ENCODE measurements at places on chromosomes 4 and X.

DNA sequence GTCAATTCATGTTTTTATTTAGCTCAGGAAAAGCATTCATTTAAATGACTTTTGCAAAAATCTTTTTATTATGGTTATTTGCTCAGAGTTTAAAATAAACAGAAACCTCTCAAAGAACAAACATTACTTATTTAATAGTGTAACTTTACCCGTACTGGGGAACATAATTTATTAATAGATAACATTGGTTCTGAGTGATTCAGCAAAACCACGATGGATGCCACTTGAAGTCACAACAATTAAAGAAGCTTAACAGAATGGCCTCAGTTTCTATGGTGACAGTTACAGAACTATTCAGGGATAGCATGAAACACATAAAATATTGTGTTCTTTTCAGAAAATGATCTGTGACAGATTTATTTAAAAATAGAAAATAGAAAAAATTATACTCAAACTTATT, 368.7 kb downstream of the CCSER1 start:
- no peak for DNase-seq

DNA sequence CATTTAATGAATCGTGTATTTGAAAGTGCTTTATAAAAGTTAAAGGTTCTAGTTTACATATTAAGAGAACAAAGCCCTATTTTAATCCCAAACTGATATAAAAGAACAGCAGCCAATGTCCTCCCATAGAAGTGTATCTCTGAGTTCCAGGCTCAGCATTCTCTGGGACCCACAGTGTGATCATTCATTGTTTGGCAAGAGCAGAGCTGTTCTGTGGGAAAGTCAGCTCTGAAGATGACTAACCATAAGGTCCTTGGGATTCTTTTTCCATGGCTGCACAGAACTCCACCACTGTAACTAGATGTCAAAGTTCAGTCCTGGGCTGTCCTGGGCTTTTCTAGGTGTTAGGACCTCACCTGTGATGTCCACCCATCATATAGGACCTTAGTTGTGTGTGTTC, 157.0 kb upstream of the TLL1 start:
- no peak for DNase-seq

GRCh38 chrX:103343105-103343504, 13.1 kb downstream of the TCEAL7 start:
- DNase-seq = peak; percentile 32

- DNase-seq = no peak
These were observed 25.3 kb downstream of the FAM47E start for GRCh38 chr4:76276813-76277212.

DNA sequence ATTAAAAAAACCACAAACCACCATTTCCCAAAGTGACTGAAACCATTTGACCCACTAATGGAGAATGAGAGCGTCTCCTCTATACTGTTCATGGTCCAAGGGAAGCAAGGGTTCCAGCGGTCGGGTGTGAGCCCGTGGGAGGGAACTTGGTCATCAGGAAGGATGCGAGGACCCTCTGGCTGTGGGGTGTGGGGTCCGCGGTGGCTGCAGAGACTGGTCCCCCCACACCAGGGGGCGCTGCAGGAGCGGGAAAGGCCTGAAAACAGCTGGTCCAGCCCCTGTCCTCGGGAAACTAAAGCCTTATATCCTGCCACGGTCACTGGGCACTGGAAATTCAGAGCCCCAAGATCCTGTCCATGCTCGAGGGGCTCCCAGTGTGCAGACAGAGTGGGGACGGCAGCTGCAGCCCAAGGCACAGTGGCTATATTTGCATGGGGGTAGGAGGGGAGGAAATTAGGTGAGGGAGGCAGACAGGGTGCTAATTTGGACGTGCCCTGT, 4.3 kb downstream of the BLOC1S4 start:
- DNase-seq = peak; percentile 69

DNA sequence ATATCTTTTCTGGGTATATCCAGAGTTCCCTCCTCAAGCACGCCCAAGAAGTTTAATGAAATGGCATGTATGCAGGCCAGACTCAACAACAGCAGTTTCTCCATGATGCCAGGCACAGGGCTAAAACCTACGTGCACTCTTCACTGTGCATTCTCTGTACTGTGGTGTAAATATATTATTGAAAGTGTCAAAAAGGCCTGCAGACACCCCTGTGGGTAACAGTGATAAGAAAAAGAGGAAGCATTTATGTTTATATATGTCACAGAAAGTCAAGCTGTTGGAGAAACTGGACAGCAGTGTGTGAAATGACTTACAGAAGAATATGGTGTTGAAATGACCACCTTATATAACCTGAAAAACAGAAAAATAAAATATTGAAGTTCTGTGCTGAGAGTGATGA, 29.6 kb upstream of the DCAF8L1 start:
- no peak for DNase-seq

GRCh38 chrX:108270739-108271396, 167.4 kb downstream of the COL4A6 start:
- DNase-seq = no peak

Measured in CD4-positive, alpha-beta memory T cell (primary cell).